CD8-positive, alpha-beta memory T cell (primary cell): ENCODE measurements at places on chromosomes 12 and 14. TPM values are rescaled to one million over a fixed set of nuclear protein-coding genes. Genes with fewer than 3 reads are reported as not detected.

DNA sequence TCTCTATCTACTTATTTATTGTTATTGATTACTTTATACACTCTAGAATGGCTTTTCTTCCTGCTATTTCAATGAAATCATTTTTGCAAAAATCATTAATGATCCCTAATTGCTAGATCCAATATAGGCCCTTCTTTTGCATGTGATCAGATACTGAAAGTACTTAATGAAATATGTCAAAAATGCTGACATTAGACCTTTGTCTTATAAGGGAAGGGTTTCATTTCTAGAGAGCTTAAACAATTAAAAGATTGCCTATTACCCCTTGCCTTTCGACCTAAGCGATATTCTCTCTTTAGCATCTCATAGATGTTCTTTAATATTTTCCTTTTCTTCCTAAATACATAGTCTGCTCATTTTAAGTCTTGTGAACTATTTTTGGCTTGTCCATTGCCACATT lies 101.1 kb downstream of the KTN1 start:
- DNase-seq: no peak

GRCh38 chr14:32202491-32202997 lies 525 bp downstream of the RNU6-8 start:
- DNase-seq: no peak

GRCh38 chr12:83665634-83666218 lies 979.0 kb downstream of the TMTC2 start:
- no peak for DNase-seq

DNA sequence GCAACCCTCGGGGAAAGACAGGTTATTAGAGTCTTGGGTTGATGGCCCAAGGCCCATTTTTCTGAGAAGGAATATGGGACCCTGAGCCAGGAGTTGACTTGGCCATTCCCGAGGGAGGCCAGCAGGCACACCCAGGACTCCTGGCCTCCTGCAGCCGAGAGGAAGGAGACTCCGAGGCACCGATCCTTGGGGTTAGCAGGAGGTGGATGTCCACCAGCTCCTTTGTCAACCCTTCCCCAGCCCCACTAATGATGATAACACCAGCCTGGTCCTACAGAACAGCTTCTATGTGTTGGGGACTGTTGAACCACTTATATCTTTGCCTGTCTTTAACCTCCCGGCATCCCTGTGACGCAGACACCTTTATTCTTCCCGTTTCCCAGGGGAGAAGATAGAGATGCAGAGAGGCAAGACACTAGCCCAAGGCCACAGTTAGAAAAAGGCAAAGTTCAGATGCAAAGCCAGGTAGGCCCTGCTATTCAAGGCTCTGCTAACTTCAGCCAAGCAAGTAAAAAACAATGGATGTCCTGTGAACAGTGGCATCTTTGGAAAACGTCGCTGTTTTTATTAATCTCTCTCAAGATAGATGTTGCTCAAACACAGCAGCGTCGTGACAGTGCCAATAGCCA lies 767.3 kb upstream of the TBX3 start:
- no peak for DNase-seq

- DNase-seq: no peak
Measured at GRCh38 chr12:131413006-131413405, 297.9 kb upstream of the SFSWAP start.

DNA sequence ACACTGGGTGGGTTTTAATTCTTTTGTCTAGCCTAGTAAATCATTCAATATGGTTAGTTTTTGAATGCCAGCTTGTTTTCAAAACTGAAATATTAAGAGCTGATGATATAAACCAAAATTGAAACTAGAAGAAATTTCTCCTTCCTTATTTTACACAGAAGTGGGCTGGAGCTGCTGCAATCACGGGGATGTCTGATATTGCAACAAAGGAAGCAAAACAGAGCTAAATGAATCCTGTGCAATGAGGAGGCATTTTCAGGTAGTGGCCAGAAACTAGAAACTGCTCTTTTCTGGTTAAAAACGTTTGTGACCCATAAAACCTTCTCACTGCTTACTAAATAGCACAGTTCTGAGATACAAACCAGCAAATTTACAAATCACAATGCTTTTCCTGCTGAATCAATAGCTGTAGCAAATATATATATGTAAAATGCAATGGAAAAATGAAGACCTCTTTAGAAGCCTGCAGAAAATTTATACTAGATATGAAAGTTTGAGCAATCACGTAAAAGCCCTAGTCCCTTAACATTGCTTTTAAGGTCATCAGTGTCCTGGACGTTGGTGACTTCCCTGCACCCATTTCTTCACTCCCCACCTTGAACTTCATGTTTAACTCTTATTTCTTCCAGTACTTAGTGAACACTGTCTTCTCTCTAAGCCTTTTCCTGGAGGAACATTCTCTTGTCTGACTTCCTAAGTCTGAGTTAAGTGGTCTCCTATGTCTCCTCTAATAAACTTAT lies 15.9 kb upstream of the LRRK2 start:
- no peak for DNase-seq

GRCh38 chr12:109916045-109916444 lies 16.0 kb downstream of the TCHP start:
- DNase-seq: no peak

GRCh38 chr14:55077170-55078151 lies 26.0 kb downstream of the MAPK1IP1L start:
- DNase-seq: no peak

- no peak for DNase-seq
Measured at GRCh38 chr12:17371491-17372215, 718.3 kb downstream of the RERGL start.

DNA sequence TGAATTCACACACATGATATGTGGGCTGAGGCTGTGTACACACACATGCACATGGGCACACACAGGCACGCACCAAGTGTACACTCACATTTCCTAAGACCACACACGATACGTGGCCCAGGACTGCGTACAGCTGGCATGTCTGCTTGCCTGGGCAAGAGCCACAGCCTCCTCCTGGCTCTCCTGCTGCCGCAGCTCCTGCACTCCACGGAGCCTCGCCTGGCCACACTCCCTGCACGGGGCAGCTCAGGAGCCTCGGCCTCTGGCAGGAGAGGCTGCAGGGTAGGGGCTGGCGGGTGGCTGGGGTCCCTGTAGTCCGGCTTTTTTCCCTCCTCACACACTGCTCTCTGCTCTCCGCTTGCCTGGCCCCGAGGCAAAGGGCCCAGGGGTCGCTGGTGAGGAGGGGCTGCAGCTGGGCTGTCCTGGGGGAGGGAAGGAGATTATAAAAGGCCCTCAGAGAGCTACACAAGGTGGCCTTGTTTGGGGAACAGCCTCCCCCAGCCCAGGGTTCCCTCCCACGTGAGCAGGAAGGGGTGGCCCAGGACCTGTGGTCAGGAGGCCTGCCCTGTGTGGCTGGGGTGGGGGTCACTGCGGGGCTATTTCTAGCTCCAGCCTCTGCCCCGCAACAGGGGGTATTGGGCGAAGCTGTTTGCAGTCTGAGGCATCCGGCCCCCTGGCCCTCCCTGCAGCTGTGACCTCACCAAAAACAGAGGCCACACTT lies 89.0 kb upstream of the SFSWAP start:
- no peak for DNase-seq

DNA sequence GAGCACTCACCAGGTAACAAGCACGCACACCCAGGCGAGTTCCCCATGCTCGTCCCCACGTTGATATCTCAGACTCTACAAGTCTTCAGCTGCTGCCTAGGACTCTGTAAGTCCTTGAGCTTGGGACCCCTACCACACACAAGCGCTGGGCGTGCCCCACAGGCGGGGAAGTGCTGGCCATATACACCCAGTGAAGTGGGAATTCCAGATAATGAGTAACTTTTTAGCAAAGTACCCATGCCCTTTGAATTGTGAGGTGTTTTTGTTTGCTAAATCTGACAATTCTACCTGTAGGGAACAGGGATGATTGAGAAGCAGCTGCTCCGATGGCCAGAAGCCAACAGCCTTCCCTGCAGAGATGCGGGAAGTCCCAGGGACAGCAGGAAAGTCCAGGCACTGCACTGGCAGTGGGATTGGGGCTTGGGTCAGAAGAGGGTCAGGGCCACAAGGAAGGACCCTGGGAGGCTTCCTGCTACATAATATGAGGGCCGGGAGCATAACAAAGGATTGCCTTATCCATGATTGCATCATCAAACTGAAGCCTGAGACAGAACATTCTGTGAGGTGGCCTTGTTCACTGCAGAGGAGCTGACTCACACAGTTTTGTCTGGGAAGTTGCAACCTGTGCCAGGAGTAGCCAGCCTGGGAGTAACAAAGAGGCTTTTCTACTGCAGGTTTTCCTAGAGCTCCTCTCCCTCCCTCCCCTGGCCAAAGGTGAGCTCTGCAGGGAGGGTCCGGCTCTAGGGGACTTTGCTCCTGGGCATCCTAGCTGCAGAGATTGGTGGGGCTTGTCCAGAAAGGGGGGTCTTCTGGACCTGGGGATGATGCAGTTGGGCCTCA lies 13.2 kb upstream of the SERPINA3 start:
- DNase-seq: no peak

DNA sequence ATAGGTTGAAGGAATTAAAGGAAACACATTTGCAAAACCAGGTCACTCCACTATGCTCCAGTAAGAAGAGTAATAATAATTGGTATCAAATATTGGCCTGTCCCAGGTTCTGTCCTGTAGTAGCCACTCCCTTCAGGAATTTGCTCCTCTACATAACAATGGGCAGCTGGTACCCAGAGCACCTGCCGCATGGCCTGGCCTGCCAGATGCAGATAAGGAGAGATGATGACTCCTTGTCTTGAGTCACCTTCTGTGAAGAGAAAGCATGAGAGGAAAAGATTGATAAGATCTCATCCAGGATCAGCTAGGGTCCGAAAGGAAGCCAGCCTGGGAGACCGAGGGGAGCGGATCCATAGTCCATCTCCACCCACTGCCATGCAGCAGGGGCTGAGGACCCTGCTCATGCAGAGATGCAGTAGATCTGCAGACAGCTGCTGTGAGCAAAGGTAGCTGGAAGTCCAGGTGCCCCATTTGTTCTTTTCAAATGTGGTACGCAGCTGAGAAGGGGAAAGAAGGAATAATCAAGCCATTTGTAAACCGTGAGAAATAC lies 24.3 kb downstream of the VCPKMT start:
- no peak for DNase-seq

DNA sequence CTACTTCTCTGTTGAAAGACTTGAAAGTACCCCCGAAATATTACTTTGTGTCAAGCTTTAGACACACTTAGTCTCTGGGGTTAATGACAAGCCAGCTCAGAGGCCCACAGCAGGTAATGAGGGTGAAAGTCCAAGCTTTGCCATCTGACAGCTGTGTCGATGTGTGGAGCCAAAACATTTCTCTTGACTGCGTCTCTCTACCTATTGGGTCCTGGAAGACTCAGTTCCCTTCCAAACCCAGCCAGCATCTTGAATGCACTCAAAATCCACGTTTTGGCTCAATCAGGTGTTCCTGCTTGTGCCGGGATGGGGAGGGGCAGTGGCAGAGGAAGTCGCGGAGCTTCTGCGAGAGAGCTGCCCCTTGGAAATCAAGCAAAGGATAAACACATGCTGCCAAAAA lies 3.2 kb downstream of the PLXNC1 start:
- no peak for DNase-seq

DNA sequence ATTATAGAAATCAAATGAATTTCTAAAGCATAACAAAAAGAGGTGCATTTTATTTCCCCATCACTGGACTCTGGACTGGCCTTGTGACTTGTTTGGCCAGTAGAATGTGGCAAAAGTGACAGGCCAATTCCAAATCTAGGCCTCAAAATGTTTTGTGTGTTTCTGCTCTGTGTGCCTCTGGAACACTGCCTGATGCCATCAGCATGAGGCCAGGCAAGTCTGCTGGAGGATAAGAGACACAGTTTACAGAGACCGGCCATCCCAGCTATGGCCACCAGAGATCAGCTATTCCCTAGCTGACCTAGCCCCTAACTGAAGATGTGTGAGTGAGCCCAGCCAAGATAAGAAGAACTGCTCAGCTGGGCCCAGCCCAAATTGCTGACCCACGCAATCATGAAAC lies 32.9 kb downstream of the ASCL1 start:
- no peak for DNase-seq

DNA sequence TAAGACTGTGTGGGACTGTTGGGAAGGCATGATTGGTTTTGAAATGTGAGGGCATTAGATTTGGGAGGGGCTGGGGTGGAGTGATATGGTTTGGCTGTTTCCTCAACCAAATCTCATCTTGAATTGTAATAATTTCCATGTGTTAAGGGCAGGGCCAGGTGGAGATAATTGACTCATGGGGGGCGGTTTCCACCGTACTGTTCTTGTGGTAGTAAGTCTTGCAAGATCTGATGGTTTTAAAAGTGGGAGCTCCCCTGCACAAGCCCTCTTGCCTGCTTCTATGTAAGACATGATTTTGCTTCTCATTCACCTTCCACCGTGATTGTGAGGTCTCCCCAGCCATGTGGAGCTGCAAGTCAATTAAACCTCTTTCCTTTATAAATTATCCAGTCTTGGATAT lies 76.6 kb upstream of the PPFIA2 start:
- no peak for DNase-seq

- no peak for DNase-seq
Measured at GRCh38 chr12:115132145-115132544, 448.2 kb upstream of the TBX3 start.

- no peak for DNase-seq
Measured at GRCh38 chr12:3747543-3747942, 5.4 kb downstream of the CRACR2A start.

- DNase-seq: no peak
Measured at GRCh38 chr12:5965950-5966383, 20.9 kb upstream of the ANO2 start.

GRCh38 chr12:115268451-115268850 lies 584.5 kb upstream of the TBX3 start:
- DNase-seq: no peak

- no peak for DNase-seq
Measured at GRCh38 chr14:40240245-40240859, 808.1 kb upstream of the FBXO33 start.

DNA sequence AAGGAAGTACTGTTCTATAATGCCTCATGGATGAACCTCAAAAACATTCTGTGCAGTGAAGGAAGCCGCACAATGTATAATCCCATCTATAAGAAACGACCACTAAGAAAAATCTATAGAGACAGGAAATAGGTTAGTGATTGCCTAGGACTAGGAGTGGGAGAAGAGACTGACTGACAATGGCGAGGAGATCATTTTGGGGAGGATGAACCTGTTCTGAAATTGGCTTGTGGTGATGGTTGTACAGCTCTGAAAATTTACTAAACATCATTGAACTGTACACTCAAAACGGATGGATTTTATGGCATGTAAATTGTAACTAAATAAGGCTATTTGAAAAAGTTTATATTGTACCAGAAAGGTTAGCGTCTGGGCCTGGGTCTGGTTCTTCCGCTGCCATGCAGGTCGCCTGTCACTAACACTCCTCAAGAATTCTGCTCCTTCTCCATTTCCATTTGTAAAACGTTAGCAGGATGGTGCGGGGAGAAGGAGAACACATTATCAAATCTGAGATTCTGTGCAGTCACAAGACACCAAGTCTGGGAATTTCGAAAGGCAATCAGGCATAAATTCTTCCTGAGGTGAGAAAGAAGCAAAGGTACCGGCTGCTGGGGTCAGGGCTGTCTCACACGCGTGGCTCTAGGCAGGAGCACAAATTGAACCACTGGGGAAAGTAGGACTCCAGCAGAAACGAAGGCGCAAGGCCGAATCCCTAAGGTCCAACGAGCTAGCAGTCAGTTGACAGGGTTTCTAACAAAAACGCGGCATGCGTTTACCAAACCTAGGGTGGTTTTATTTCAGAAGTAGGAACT lies 845 bp upstream of the COCH start:
- DNase-seq: no peak

GRCh38 chr14:81179631-81180030 lies 41.1 kb downstream of the GTF2A1 start:
- no peak for DNase-seq

The GLS2 gene
- polyA plus RNA-seq: 3.2 TPM

The SLC16A7 gene
- polyA plus RNA-seq: 30.3 TPM

The KLC1 gene
- 92.0 TPM for polyA plus RNA-seq

The GXYLT1 gene
- 2.8 TPM for polyA plus RNA-seq

The MAP3K9 gene
- polyA plus RNA-seq: 1.9 TPM

The DLST gene
- polyA plus RNA-seq: 8.8 TPM
